Right atrium auricular region (tissue), 2 donors: ENCODE measurements at places on chromosomes 2 and 18. TPM values are rescaled to one million over a fixed set of nuclear protein-coding genes. Genes with fewer than 3 reads are reported as not detected.

The IL1B gene
- 1.0 TPM for total RNA-seq

- no peaks in the 10 kb centered on the region for H3K4me1 ChIP-seq
- no peak for DNase-seq
- no peaks in the 10 kb centered on the region for H3K36me3 ChIP-seq
- no peak overlapping the region for H3K4me3 ChIP-seq
- H3K27ac ChIP-seq, result no peak overlapping the region
Observed at GRCh38 chr2:11984316-11985158, 238.1 kb downstream of the LPIN1 start.

- no peaks in the 10 kb centered on the region for H3K4me1 ChIP-seq
- H3K36me3 ChIP-seq, result no peaks in the 10 kb centered on the region
- peak overlapping the region; percentile 9 for H3K27ac ChIP-seq
- DNase-seq, result no peak
- H3K27me3 ChIP-seq, result no peaks in the 10 kb centered on the region
Observed at GRCh38 chr18:10044054-10044453, 130.2 kb downstream of the VAPA start.

The RFTN2 gene
- total RNA-seq, result 11.6 TPM

The CABYR gene
- total RNA-seq, result 0.41 TPM

GRCh38 chr2:135637456-135638087 lies 104.1 kb upstream of the UBXN4 start:
- no peak for DNase-seq
- peaks cover 18% of the 10 kb centered on the region for H3K36me3 ChIP-seq

- H3K27me3 ChIP-seq, result no peaks in the 10 kb centered on the region
- no peak overlapping the region for H3K4me3 ChIP-seq
- DNase-seq, result peak; percentile 66
- no peaks in the 10 kb centered on the region for H3K36me3 ChIP-seq
Observed at GRCh38 chr18:48797841-48798255, 152.9 kb downstream of the SMAD7 start.

DNA sequence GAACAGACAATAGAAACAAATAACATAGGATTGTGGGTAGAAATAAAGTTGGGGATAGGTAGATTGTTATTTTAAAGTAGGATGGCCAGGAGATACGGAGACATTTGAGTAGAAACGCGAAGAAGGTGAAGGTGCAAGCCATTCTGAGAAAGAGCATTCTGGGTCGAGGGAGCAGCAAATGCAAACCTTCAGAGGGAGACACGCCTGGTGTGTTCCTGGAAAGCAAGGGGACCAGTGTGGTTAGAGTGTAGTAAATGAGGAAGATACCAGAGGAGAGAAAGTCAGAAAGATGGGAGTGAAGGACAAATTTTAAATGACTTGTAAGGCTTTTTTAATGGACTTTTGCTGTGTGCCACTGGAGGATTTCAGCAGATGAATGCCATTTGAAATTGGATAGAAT lies 1.7 kb downstream of the CYP20A1 start:
- H3K36me3 ChIP-seq, result peaks cover 12% of the 10 kb centered on the region
- H3K27ac ChIP-seq, result no peak overlapping the region
- no peaks in the 10 kb centered on the region for H3K27me3 ChIP-seq
- peaks cover 18% of the 10 kb centered on the region for H3K4me1 ChIP-seq
- no peak for DNase-seq

GRCh38 chr2:172305066-172305465 lies 122.3 kb upstream of the ITGA6 start:
- H3K27me3 ChIP-seq, result no peaks in the 10 kb centered on the region
- H3K27ac ChIP-seq, result no peak overlapping the region
- no peak overlapping the region for H3K4me3 ChIP-seq

The ST6GAL2 gene
- total RNA-seq, result 0.59 TPM

DNA sequence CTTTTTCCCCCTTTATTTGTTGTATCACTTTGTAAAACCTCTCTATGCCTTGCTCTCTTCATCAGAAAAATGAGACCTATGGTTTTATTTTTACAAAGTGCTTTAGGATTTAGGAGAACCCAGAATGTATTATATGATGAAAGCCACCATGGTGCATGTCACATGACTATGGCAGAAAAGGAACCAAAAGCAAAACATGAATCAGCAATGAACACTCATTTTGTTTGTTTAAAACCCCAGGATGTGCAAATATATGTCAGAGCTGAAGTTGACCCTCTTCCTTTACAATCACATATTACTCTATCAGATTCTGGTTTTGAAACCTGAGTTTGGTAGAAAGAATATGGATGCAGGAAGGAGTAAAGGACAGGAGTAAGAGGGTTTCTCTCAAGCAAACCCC lies 70.0 kb downstream of the FIGN start:
- DNase-seq, result no peak
- H3K27ac ChIP-seq, result peak overlapping the region; percentile 82
- H3K4me1 ChIP-seq, result no peaks in the 10 kb centered on the region
- no peaks in the 10 kb centered on the region for H3K27me3 ChIP-seq
- H3K36me3 ChIP-seq, result no peaks in the 10 kb centered on the region
- H3K4me3 ChIP-seq, result no peak overlapping the region
